ENCODE measurements at places on chromosomes 5 and 9.

GRCh38 chr5:154830596-154830995 lies 19.8 kb downstream of the FAXDC2 start:
- no peak for DNase-seq

DNA sequence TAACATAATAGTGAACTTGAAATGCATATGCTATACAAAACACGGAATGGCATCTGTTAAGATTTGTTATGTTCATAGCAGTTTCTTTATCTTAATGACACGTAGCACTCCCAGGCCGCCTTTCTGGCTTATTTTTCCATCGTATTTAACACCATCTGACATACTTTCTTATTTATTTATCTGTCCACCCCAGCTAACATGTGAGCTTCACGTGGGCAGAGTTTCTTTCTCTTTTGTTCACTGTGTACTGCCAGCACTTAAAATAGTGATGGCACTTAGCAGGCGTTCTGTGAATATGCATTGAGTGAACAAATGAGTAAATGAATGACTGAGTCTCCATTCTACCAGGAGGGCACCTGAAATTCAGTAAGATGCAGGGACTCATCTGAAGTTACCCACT lies 29.4 kb upstream of the SYNPO start:
- DNase-seq = no peak

DNA sequence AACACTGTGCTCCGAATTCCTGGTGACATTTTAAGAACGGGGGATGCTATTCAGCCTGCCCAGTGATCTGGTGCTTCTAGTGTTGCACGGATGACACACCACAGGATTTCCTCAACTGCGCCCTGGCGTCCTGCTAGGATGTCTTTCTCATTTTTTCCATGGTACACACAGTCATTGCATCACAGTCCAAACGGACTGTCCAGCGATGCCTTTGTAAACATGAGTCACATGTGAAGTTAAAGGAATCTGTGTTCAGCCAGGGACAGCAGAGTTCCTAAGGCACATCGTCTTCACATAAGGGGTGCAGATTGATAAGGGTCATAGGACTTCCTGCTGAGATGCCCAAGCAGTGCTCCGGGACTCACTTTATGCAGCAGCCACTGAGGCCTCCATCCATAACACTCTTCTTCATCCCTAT lies 9.3 kb upstream of the PTPN3 start:
- peak; percentile 6 for DNase-seq

DNA sequence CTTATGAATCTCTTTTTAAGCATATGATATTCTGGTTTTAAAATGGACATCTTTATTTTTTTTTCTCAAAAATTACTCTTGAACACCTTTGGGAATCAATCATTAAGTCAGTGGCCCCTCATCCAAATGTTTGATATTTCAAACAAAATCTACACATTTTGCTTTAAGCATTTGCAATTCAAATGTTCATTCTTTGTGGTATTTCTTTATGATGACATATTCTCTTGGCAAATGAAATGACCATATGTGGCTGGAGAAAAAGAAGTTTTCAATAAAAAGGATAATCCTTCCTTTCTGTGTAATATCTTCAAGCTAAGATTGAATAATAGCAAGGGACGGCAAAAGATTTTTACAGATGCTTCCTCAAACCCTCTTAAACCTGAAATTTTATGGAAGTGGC lies 420.8 kb downstream of the MTRR start:
- no peak for DNase-seq

DNA sequence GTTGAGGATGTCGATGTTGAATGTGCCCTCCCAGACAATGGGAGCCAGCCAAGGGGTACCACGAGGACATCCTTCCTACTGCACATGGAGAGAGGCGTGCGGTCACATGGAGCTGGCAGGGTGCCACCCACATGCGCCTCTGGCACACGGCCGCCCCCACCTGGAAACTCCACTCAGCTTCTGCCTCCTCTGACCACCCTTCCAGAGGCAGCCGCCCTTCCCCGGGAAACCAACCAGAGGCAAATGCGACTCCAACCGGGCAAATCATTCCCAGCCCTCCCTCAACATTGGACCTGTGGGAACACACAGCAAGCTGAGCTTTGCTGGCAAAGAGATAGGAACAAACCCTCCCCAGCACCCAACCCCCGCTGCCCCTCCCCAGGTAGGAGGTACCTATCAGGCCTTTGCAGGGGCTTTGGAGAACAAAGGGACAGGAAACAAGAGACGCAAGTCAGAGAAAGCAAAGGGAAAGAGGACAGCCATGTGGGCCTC lies 17.5 kb downstream of the ABO start:
- DNase-seq = no peak

GRCh38 chr9:131017067-131017466 lies 8.1 kb downstream of the LAMC3 start:
- no peak for DNase-seq

- DNase-seq = no peak
Measured at GRCh38 chr9:121619545-121620324, 31.7 kb upstream of the DAB2IP start.

GRCh38 chr9:70615464-70616138 lies 201.1 kb upstream of the KLF9 start:
- DNase-seq = no peak

GRCh38 chr9:110753731-110754231 lies 85.2 kb downstream of the MUSK start:
- peak; percentile 64 for DNase-seq

GRCh38 chr5:135578685-135579341 lies at the start of gene CXCL14:
TSS of gene CXCL14 (minus strand) at chr5:135578991. CDS start at chr5:135578778, 213 bp downstream.
- DNase-seq = peak; percentile 83

GRCh38 chr5:16776611-16777251 lies 159.4 kb downstream of the MYO10 start:
- no peak for DNase-seq

DNA sequence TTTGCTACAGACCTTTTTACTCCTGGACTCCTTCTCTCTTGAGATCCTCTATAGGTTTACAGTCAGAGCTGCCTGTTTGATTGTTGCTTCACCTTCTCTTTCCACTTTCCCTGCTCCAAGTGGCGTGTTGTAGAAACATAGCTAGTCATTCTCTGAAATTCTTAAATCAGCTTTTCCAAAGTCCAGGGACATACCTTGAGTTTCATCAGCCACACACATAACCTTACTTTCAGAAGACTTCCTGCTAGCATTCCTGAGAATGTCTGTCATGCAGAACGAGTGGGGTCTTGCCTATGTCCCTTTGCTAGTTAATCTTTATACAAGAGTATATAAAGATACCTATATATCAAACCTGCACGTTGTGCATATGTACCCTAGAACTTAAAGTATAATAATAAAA lies 230.3 kb upstream of the ZNF462 start:
- peak; percentile 26 for DNase-seq
